SW480 (cell line): ENCODE measurements at places on chromosomes 11 and 22.

GRCh38 chr11:12674571-12674935 lies 332 bp downstream of the TEAD1 start:
- no peak for DNase-seq

DNA sequence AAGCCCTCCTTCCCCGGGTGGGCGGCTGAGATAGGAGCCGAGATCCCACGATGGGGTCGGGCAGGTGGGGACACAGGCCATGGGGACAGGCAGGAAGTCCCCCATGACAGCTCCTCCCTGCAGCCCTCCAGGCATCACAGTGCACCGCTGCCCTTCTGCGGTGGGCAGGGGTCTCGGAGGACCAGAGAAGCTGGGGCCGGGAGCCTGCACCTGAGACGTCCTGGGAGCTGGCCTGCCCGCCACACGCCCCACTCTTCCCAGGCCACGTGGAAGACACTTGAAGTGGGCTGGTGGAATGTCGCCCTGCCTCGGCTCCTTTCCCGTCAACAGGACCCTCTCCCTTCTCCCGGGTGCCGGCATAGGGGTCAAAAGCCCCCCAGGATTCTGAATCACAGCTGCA lies 55.4 kb downstream of the ELFN2 start:
- no peak for DNase-seq

GRCh38 chr11:2590965-2591754 lies 108.6 kb downstream of the KCNQ1OT1 start:
- no peak for DNase-seq

GRCh38 chr11:108838102-108838791 lies 173.4 kb downstream of the DDX10 start:
- no peak for DNase-seq

DNA sequence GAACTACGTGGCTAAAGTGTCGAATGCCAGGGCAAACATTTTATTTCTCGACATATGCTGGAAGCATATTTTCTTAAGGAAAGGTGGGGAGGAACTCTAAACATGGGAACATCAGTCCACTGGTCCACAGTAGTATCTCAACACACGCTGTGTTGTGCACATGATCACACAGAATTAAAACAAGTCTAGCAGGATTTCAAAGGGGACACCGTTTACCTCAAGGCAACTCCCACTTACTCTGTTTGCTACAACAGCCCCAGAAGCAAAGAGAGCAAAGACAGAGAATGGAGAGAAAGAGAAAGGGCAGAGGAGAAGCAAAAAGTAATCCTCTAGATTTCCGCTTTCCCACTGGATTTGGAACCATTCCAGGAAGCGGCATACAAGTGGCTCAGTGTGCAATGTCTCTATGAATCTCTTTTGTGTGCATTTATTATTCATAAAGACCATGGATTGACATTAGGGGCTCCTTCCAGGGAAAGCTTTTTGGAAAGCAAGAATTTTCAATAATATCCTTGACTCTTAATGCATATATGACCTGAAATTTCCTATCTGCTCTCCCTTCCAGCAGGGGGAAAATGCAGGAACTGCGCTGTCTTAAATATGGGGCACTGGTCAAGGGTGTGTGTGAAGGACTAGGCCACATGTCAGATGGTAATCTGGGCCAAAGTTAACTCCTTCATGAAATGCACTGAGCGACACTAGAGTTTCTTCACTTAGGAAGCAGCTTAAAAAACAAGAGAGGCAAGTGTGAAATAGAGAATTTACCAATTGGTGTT lies 34.8 kb upstream of the CCDC34 start:
- DNase-seq, result no peak

GRCh38 chr11:12925520-12925919 lies 83.6 kb upstream of the RASSF10 start:
- no peak for DNase-seq

DNA sequence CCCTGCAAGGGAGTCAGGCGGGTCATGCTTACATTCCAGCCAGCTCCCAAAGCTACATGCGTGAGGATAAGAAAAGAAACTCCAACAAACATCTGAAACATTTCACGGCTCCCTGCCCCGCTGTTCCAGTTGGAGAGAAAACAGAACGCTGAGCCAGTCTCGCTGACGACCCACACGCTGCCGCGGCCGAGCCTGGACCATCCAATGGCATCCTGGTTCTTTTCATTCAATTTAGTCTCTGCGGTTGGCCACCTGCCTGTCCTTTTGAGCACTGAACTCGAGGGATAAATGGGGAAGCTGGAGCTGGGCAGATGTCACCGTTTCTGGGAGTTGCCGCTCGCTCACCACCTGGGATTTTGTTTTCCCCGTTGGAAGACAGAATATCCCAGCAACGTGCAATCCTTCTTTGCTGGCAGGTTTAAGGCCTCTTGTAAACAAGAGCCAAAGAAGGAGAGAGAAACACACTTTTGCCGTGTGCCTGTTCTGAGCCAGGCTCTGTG lies 45.3 kb upstream of the SHISAL1 start:
- DNase-seq, result no peak

GRCh38 chr11:82865841-82866240 lies 34.4 kb downstream of the PRCP start:
- DNase-seq, result no peak

- DNase-seq, result no peak
Observed at GRCh38 chr11:98155696-98156095, 865.1 kb upstream of the CNTN5 start.

DNA sequence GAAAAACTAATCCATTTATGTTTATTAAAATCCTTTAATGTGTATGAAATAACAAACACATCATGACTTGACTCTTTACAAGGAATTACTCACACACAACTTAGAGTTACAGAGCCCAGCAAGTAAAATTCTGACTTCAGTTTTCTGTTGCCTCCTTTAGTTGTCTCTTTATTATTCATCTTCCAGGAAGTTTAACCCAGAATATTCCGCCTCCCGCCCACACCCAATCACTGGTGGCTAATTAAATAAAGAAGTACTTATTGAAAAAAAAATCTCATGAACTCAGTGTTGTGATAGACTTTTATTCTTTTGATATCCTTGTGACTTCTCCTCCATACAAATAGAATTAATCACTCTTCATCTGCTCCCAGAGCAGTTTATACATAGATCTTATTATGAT lies 61.9 kb downstream of the MUC15 start:
- DNase-seq, result no peak

DNA sequence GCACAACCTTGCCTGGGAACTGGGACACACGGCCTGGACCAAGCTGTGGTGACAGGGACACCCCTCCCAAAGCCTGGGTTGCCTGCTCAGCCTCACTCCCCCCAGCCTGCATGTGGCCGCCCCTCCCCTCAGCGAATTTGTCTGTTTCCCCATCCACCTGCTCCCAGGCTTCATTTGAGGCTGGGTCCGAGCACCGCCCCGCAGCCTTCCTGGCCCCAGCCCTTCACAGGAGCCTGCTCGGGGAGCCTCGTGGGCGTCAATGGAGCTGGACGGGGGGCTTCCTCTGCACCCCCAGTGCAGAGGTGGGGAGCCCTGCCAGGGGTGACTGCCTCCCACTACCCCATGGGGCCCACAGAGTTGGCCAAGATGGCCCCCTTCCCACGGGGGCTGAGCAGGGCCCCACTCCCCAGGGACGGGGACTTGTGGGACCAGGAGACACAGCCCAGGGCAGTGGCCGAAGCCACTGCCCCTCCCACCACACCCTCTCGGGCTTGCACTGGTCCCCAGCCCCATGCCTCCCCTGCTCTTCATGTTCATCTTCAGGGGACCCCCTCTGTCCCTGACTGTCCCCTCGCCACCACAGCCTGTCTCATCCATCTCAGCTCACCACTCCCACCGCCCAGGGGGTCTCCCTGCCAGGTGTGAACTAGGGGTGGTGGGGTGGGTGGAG lies 91.7 kb downstream of the WNT7B start:
- no peak for DNase-seq

GRCh38 chr22:42635531-42635930 lies 4.9 kb downstream of the ATP5MGL start:
- no peak for DNase-seq

- DNase-seq, result no peak
Observed at GRCh38 chr11:104155375-104155774, 8.6 kb downstream of the PDGFD start.

- no peak for DNase-seq
Observed at GRCh38 chr11:32139896-32140520, 49.1 kb downstream of the RCN1 start.

GRCh38 chr22:36977947-36978660 lies 41.1 kb downstream of the TST start:
- DNase-seq, result peak; percentile 83

DNA sequence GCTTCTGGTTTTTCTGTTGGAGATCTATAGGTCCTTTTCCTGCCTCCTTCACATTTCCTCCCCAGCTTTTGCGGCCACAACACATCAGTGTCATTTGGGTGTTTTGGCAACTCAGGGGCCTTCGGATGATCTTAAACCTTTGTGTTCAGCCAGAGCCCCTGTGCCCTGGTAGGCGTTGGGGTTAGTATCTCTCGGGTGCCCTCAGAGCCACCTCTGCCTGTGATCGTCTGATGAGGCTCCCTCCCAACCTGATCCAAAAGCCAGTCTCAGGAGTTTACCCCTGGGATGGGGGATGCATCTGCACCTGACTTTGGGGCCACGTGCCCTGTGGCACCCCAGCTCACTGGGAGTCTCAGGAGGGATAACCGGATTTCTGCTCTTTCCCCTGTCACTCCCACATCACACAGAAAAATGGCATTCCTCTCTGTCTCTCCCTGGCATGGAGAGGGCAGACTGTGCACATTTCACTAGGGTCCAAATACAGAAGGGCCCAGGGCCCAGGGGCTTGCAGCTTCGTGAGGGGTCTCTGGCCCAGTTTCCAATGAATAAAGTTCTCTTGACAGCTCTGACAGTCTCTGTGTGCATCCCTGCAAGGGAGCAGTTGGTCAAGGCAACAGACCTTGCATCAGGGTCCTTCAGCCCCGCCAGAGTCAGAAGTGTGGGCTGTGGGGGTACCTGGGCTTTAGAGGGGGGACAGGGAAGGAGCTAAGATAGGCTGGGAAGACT lies 2.6 kb downstream of the RNF26 start:
- DNase-seq, result no peak

DNA sequence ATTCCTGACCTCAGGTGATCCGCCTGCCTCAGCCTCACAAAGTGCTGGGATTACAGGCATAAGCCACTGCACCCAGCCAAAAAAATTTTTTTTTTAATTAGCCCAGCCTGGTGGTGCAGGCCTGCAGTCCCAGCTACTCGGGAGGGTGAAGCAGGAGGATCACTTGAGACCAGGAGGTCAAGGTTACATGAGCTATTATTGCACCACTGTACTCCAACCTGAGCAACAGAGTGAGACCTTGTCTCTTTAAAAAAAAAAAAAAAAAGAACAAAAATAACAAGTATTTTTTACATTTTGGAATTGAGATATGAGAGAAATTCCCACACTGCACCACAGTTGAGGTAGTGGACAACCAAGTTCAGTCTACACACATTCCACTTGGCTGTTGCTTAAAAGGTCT lies 13.6 kb upstream of the L3MBTL2 start:
- no peak for DNase-seq

GRCh38 chr22:42743501-42743991 lies 22.9 kb upstream of the A4GALT start:
- DNase-seq, result no peak

DNA sequence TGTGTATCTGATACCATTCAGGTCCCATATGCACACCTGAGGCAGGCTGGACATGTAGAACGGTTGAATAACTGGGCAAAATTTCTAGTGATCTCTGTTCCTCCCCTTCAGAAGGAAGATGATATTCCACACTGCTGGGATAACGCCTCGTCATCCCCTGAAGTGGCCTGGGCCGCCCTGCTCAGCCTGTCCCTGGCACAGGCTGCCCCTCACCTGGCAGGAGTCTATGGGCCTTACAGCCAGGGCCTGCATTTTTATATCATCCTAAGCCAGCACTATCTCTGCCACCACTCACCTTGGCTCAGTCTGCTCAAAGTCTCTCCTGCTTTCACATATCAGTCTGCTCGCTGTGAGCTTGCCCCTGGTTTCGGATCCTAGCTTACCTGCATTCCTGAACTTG lies 209.2 kb downstream of the CSNK2A3 start:
- no peak for DNase-seq

DNA sequence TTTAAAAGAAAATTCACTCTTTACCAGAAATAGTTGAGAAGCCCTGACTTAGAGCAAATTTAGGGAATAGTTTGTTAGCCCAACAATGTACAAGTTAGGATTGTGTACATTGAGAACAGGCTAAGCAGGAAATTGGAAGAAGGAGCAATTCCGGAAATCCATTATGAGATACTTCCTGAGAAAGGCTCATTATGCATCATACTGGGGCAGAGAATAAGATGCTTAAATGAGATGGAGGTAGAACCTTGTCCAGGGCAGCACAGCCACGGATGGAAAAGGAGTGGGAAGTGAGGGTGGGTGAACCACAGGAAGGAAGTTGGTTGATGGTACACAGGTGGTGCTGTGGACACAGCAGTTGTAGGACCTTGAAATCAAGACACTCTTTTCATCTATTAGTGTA lies 180.2 kb downstream of the PGR start:
- no peak for DNase-seq

DNA sequence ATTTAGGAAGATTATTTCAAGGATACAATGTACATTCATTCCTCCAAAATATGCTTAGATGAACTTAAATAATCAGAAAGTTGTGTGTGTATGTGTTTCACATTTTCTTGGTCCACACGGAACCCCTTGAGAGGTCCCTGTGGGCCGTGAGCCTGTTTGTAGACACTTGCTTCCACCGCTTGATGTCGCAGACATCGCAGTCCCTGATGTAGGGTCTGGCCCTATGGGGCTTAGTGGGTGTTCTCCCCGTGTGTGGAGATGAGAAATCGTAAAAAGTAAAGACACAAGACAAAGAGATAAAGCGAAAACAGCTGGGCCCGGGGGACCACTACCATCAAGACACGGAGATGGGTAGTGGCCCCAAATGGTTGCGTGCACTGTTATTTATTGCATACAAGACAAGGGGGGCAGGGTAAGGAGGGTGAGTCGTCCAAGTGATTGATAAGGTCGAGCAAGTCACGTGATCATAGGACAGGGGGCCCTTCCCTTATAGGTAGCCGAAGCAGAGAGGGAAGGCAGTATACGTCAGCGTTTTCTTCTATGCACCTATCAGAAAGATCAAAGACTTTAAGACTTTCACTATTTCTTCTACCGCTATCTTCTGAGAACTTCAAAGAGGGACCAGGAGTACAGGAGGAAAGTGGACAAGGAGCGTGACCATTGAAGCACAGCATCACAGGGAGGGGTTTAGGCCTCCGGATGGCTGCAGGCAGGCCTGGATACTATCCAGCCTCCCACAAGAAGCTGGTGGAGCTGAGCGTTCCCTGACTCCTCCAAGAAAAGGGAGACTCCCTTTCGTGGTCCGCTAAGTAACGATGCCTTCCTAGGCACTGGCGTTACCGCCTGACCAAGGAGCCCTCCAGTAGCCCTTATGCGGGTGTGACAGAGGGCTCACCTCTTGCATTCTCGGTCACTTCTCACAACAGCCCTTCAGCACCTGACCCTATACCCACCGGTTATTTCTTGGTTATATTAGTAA lies 1.2 kb upstream of the APOBEC3C start:
- no peak for DNase-seq

DNA sequence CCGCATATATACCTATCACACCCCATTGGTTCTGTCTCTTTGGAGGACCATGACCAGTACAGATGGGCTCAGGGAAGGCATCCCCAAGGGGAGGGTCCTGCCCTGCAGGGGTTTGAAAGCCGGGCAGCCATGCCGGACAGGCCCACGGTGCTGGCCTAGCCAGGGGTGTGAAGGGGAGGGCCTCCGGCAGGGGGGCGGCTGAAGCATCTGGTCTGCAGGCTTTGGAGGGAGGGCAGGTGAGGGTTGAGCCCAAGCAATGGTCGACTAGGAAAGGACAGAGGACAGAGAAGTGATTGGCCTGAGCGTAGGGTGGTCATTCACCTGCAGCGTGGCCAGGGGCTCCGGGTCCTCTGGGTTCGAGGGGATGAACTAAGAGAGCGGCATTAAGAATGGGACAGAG lies 11.2 kb upstream of the CTSD start:
- DNase-seq, result no peak
